Uterus (tissue), 4 donors: ENCODE measurements at places on chromosomes 1 and 21. TPM values are rescaled to one million over a fixed set of nuclear protein-coding genes. Genes with fewer than 3 reads are reported as not detected.
A peak's percentile ranks its signal among the peaks of the same experiment; 100 is the strongest.

- H3K4me1 ChIP-seq = no peaks in the 10 kb centered on the region
- DNase-seq = no peak
- H3K27ac ChIP-seq = no peak overlapping the region
Observed at GRCh38 chr1:239457491-239458143, 71.2 kb downstream of the CHRM3 start.

- H3K27me3 ChIP-seq = no peaks in the 10 kb centered on the region
- peak overlapping the region; percentile 95 for H3K27ac ChIP-seq
- no peak for DNase-seq
- H3K4me3 ChIP-seq = peak overlapping the region; percentile 47
- H3K4me1 ChIP-seq = no peaks in the 10 kb centered on the region
Observed at GRCh38 chr1:165375623-165376022, 19.1 kb upstream of the LMX1A start.

- H3K27me3 ChIP-seq = no peaks in the 10 kb centered on the region
- no peaks in the 10 kb centered on the region for H3K4me1 ChIP-seq
- no peak overlapping the region for H3K27ac ChIP-seq
- no peaks in the 10 kb centered on the region for H3K36me3 ChIP-seq
- no peak for DNase-seq
Observed at GRCh38 chr1:23661887-23662286, 29.7 kb upstream of the RPL11 start.

Gene NUP210L
- not detected for total RNA-seq

DNA sequence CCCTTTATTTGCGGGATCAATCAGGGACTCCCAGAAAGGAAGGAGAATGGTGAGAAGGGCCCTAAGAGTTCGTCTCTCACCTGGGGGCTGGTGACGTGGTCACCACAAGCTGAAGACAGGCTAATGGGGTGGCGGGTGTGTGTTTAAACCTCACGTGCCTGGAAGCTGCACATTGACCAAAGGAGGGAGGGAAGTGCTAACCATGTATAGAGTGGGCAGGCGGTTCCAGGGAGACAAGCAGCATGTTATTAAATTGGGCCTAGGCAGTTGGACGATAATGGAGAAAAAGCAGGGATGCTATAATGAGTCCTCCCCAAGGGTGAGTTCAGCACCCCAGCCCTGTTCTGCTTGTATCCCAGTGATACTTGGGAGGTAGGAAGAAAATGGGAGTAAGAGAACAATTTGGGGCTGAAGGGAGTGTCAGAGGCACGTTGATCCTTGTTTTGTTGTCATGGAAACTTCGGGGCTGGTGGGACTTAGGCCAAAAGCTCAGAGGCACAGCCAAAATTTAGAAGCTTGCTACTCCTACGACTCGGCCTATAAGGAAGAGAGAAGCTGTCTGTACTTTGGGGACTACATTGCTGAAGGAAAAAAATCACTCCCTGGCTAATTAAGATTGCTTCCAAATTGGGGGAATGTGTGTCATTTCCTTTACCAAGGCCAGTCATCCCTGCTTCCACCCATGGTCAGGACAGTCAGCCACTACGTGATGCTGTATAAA lies 33.2 kb upstream of the EPHA8 start:
- no peaks in the 10 kb centered on the region for H3K27me3 ChIP-seq
- H3K4me3 ChIP-seq = no peak overlapping the region
- peak; percentile 89 for DNase-seq
- peak overlapping the region; percentile 73 for H3K27ac ChIP-seq
- H3K4me1 ChIP-seq = peaks cover 9% of the 10 kb centered on the region
- H3K36me3 ChIP-seq = no peaks in the 10 kb centered on the region
